ENCODE measurements at places on chromosomes 2 and 18.

DNA sequence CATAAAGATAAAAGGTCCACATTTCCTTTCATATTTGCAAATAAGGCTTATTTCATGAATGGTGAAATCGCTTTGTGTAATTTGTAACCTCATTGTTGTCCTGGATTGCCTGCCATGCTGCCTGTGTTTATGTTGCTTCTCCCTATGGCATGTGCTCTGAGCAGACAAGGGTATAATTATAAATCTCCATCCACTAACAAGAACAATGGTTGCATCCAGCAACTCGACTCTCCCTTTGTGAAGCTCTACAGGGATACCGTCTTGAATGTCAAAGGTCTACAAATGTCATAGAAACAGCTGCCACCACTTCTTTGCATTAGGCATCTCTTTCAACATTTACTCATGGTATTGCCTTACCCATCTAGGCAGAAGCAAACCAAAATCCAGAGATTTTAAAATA lies 209.6 kb downstream of the SLC8A1 start:
- DNase-seq: no peak

- no peak for DNase-seq
Measured at GRCh38 chr2:196376984-196377877, 205.9 kb upstream of the STK17B start.

DNA sequence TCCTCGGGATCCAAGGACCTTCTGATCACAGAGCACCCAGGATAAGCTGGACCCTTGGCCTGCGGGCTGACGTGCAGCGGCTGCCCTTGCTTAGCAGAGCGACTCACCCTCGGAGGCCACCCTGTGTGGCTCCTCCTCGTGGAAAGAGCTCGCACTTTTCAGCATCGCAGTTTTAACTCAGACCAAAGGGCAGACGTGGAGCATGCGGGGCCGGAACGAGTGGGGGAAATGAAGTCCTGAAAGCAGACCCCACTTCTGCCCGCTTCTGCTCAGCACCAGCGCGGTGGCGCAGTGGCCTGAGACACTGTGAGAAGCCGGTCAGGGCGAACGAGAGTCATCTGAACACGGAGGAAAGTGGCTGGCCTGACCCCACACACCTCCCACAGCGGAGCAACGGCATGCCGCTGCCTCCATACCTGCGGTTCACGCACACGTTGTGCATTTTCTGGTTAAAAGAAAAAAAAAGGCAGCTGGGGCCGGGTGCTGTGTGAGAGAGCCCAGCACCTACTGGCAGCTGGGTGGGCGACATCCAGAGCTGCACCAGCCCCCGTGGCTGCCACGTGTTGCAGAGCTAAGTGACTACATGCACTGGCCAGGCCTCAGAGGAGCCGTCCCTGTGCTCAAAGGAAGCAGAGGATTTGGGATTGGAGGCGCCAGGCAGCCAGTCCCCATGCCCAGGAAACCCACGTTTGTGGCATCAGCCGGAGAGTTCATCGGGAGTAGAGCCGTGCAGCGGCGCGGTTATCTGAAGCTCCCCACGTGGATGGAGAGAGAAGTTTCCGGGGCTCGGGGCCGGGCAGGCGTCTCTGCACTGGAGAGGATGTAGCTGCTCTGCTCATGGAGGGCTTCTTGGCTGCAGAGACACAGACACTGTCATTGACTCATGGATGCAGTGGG lies 89.7 kb downstream of the USP40 start:
- no peak for DNase-seq

DNA sequence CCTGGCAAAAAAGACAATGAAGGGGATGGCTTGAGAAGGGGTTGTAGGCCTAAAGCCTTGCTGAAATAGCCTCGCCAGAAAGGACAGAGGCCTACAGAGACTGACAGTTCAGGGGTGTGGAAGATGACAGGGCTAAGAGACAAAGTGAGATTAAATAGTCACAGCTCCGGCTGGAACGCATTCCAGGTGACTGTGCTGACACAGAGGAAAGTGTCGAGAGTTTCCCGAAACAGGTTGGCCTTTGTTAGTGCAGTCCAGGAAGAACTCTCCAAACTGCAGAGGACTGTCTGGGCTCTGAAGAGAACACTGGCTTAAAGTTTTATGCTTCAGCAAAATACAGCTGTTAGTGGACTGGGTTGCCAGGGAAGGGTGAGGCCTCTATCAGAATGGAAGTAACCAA lies 52.8 kb downstream of the METTL4 start:
- no peak for DNase-seq

DNA sequence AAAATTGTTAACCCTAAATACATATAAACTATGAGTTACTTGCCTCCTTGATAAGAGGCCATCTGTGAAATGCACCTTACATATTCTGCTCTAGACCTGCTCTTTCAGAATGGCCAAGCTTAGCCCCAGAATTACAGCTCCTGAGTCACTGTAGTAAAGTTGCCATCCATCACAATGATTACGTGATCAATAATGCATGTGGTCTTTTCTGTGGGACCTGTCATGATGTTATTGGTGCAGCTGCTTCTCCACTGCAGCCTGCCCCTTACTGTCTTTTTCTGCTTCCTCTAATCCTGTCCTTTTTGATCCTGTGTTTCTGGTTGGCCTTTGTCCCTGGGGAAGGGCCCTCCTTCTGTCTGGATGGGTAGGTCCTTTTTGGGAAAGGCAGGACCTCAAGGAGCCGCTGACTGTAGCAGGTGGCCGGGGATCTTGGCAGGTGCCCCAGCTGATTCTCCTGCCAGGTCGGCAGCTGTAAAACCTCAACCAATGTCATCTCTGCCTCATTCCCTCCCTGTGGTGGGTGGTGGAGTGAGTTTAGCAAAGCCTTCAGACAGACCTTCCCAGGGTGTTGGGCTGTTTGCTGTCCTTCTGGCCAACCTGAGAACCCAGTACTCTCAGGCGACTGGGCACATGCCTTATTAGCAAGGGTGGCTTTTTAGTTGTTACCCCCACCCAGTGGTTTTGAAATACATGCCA lies 126.2 kb upstream of the EML6 start:
- DNase-seq: no peak

- no peak for DNase-seq
Measured at GRCh38 chr2:70664525-70664924, 103.5 kb downstream of the ADD2 start.

DNA sequence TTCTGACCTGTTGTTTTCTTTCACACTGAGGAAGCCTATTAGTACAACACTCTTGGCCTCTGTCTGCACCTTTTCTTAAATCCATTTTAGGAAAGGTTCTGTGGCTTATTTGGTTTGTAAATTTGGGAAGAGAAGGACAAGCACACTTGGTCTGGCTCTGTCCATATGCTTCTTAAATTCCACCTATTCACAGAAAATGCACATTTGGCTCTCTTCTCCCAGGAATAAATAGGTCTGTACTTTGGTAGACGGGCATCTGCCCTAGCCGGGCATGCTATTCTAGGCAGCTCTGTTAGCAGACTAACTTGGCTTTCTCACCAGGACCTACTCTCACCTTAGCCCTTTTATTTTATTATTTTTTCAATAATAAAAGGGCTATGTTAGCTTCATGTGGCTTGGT lies 1211.8 kb upstream of the SLC39A10 start:
- no peak for DNase-seq

DNA sequence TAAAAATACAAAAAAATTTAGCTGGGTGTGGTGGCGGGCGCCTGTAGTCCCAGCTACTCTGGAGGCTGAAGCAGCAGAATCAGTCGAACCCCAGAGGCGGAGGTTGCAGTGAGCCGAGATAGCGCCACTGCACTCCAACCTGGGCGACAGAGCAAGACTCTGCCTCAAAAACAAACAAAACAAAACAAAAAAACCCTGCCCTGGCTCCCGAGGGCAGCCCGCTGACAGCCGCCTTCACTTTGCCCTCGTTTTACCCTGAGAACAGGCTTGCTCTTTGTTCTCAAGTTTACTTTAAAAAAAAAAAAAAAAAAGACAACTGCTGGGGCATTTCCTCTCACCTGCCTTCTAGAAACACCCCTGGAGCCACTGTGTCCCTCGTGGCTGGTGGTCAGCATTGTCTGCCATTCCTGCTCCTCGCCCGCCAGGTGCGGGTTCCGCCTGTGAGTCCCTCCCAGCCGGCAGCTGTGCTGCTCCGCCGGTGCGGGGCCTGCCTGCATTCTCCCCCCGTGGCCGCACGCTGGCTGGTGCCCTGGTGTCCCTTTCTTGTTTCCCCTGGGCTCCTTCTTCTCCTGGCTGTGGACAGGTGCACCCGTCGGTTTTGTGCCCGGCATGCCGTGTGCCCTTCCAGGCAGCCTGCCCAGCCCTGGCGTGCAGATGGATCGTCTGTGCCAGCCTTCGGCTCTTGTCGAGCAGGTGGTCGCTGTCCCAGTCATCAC lies 105.7 kb downstream of the USP40 start:
- no peak for DNase-seq

GRCh38 chr18:51447351-51448342 lies 250.2 kb upstream of the MEX3C start:
- no peak for DNase-seq

GRCh38 chr2:217920879-217921603 lies 81.8 kb downstream of the TNS1 start:
- DNase-seq: no peak

GRCh38 chr2:162061021-162061420 lies 13.0 kb downstream of the DPP4 start:
- DNase-seq: no peak

- no peak for DNase-seq
Measured at GRCh38 chr2:240794178-240794721, 25.8 kb downstream of the KIF1A start.

DNA sequence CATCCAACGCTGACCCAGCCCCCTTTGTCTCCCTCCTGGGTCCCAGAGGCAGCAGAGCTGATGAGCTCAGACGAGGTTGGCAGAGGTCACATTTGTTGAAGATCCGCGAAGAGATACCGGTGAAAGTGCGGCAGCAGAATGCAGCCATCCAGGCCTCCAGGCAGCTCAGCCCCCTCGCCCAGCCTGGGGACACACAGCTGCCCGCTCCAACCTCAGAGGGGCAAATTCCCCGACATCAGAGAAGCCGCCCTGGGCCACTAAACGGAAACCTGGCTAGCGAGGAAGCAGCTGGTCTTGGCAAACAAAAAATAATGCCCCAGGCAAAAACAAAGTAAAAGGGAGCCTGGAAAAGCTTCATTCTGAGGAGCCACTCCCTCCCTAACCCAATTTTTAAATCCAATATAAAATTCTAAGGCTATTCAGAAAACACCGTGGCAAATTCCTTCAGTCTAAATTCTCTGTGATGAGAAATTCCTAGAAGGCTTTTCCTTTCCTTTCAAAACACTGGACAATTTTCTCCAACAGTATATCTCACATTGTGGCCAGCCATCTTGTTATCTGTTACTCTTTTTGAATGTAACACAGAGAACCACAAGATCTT lies 262.4 kb downstream of the SS18 start:
- DNase-seq: no peak

GRCh38 chr2:98484652-98485452 lies 40.2 kb downstream of the INPP4A start:
- DNase-seq: no peak

DNA sequence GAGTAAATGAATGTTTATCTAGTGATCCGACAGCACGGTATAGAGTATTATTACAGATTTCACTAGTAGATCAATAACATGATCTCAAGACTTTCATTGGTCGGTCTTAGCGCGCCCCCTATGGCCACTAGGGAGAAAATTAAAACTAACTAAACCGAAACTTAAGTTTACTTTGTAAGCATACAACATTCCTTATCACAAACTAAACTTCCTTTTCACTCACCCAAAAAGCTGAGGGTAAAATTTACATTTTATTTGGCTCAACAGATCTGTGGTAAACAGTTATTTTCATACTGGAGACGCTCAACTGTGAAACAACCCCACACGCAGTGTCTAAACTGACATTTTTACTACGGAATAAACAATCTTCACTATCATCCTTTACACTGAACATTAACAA lies 215.6 kb upstream of the MAP2 start:
- no peak for DNase-seq

DNA sequence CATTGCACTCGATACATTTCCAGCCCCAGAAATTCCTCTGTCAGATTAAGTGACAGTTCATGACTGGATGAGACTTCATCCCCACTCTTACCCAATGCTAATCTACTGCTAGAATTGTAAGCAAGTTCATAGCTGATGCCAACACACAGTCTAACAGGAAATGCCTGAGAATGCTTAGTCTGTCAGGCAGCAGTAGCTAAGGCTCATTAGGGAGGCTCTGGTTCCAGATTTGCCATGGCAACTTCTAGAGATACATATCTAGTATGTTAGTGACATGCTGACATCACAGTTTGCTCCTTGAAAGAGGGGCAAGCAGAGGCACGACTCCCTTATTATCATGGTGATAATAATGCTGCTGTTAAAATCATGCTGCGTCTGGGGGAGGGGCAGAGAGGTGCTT lies 198.4 kb downstream of the RBM43 start:
- no peak for DNase-seq

- DNase-seq: no peak
Measured at GRCh38 chr2:196987298-196987648, 60.8 kb upstream of the PGAP1 start.

DNA sequence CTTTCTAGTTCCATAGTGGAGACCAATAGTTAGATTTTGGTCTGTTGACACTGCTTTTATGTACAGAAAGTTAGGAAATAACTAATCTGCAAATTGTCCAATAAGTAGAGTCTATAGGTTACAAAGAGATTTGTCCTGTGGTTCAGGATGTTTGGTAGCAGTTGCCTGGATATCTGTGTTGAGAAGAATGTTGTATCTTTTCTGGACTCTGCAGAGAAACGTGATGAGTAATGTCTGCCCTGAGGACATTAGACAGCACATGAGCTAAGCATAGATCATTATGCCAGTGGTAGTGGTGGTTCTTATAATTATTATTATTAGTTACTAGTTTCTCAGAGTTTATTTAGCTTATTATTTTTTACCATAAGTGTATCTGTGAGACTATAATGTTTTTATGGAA lies 65.8 kb downstream of the ANKRD62 start:
- no peak for DNase-seq

DNA sequence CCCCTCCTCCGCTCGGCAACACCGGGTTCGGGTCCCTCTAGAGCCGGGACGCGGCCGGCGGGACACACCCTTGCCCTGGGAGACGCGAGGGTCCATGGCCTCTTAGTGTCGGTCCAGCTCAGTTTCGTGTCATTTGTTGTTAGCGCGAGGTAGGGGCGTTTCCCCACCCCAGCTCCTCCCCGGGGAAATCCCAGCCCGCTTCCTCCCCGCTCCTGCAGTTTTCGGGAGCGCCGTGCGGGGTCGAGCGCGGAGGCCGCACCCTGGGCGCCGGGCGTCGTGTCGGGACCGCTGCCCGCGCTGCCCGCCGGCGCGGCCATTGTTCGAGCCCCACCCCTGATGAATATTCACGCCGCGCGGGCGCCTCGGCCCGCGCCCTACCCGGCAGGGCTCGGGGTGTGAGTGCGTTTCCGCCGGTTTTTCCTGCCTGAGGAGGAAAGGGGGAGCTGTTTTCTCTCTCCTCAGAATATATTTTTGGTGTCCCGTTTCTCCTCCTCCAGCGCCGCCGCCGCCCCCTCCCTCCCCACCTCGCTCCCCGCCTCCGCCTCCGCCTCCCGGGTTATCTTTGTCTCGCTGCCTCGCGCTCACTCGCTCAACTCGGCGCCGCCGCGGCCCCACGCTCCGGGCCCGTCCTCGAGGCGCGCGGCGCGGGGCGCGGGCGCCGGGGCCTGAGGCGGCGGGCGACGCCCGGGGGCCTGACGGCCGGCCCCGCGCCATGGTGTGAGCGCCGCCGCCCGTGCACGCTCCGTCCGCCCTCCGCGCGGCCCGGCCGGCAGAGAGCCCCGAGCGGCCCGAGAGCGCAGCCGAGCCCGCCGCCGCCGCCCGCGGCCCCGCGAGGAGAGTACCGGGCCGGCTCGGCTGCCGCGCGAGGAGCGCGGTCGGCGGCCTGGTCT lies at the start of gene MAP4K4:
MAP4K4 (plus strand) TSS at position 584 of the 890 bp plus-strand sequence. CDS start 374 bp downstream, outside the sequence.
- DNase-seq: peak; percentile 50

GRCh38 chr2:189466656-189467055 lies 25.4 kb downstream of the WDR75 start:
- DNase-seq: no peak

- no peak for DNase-seq
Measured at GRCh38 chr2:151408788-151409600, 708 bp upstream of the RIF1 start.

GRCh38 chr18:55353806-55354205 lies 234.2 kb downstream of the TCF4 start:
- DNase-seq: no peak
